Cardiac septum (tissue), 1 donor: ENCODE measurements at places on chromosomes 2 and 18. TPM values are rescaled to one million over a fixed set of nuclear protein-coding genes. Genes with fewer than 3 reads are reported as not detected.

DNA sequence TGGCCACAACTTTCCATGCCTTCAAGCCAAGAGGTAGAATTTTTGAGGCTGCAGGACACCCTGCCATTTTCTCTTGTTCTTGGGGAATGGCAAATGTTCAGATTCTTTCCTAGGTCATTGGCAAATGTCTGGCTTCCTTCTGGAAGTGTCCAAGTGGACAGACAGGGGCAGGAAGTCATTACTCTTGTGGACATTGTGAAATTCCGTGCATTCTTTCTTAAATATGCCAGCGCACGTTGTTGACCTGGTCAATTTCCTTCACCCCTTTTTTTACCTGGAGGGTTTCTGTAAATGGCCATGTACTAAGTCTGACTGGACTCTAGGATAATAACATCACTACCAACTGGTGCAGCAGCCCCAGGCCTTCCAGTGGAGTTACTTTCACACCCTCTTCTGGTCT, 13.9 kb downstream of the ASB18 start:
- DNase-seq: no peak

DNA sequence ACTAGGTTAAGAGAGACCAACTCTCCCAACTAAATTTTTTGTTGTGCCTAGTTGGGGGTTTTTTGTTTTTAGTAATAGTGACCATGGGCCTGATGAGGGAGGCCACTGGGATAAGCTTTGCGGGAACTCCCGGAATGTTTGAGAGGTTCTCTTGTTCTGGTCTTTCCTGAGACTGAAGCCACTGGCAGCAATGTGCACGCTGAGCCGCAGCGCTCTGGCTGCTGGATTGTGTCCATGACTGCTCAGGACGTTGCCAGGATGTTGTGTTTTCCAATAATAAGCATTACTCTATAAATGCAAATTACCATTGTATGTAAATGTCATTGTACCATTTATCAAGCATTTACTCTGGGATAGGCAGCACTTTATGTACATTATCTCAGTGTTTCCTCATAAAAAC, 126.1 kb downstream of the GALNT1 start:
- no peak for DNase-seq

- no peak for DNase-seq
Observed at GRCh38 chr2:145961846-145962245, 1441.9 kb upstream of the ZEB2 start.

DNA sequence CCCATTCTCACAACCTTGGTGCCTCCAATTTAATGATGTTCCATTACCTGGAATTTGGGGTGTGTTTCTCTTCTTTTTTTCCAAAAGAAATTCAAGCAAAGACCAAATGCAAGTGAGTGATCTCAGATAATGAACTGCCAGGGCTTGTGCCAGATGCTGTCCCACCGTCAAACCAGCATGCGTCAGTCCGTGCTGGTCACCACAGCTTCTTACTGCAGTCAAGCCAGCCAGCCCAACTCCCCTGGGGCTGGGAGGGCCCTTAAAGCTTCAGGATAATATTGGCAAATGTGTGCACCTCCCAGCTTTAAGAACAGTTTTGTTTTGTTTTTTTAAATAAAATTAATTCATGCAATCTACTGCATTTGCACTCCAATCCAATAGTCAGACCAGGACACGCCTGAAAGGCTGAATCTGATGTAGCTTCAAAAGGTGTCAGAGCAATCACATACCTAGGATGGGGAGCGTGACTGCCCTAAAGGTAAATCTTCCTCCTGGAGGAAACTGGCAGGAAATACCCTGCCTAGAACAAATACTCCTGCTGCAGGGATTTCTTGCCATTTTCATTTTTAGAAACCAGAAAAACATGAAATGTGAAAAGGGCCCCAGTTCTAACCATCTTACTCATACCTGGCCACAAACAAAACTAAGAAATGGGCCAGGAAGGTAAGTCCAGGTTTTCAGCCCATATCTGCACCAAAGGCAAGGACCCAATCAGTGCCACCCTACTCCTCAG, 26.8 kb upstream of the SP3 start:
- no peak for DNase-seq

DNA sequence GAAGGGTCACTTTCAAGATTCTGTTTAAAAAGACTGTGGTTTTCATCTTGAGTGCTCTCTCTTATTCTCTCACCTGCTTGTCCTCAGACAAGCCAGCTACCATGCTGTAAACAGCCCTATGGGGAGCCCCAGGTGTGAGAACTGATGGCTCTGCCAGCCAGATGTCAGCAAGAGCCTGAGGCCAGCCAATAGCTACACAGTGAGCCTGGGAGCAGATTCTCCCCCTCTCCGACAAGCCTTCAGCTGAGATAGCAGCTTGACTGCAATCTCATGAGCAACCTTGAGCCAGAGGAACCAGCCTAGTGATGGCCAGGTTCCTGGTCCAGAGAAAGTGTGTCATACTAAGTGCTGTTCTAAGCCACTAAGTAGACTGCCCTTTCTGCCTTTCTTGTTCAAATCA, 272.1 kb downstream of the NAPG start:
- no peak for DNase-seq

GRCh38 chr18:8283891-8284585, 325.2 kb upstream of the RAB12 start:
- no peak for DNase-seq

DNA sequence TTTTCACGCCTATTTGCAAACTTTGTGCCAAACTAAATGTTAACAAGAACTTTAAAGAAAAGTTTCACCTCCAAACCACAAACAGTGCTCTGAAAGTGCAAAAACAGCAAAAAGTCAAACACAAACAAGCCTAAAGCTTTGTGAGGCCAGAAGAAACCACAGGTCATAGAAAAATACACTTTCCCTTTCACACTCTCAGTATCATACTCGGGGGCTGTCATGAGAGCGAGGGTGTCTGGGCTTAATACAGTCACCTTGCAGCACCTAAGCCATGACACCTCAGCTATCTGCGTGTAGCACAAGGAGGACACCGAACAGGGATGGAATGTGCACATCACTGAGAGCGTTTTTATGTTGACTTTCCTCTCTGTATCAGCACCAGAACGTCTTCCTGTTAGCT, 26.6 kb upstream of the SEH1L start:
- DNase-seq: no peak

DNA sequence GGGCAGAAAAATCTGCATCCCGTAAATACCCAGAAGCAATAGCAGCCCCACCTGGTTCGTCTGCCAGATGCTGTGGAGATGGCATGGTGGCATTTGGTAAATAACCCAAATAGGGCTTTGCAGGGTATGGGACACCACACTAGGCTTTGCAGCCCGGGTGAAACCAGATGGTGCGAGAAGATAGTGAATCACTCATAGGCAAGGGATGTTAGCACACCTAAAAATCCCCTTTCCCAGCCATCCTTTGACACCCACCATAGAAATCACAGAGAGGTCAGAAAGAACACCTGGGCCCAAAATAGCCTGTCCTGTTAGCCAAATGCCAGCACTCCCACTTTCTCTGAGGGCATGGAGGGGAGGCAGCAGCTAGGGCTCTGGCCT, 47.6 kb downstream of the BCL11A start:
- no peak for DNase-seq

Gene C2orf80
- total RNA-seq: not detected

Gene ERFE
- 0.62 TPM for total RNA-seq
